Activated CD4-positive, alpha-beta T cell treated with anti-CD3 and anti-CD28 coated beads, Interleukin-2, amount 10 ng/mL, durations not matched to agents 7 days and 5 days (primary cell): ENCODE measurements at places on chromosomes 2 and 18. TPM values are rescaled to one million over a fixed set of nuclear protein-coding genes. Genes with fewer than 3 reads are reported as not detected.

The LYG1 gene
- total RNA-seq: 1.6 TPM

DNA sequence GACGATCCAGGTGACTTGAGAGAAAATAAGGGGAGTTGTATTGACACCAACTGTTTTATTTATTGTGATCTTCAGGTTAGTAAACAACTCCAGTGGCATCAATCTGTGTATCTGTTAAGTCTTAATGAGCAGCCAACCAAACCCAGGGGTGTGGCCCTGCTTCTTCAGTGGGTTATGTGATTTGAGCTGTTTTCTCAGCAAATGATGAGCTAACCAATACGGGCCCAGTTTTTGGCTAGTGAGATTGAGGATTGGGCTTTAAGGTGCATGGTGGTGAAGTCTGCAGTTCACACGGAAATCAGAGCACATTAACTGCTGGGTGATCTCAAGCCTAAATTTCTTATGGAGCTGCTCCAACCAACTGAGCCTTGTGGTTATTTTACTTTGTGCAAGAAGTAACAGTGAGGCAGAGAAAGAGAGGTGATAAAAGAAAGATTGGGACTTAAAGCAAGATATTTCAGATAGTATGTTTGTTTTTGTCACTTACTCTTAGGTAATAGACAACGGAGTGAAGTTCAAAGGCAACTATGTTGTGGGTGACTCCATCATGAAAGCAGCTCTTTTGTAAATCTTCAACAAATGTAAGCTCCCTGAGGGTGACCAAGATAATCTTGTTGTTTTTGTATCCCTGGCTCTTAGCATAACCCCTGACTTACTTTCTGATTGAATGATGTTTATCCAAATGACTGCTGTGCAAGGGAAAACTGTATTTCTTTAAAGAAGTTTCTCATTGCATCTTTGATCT is 2.4 kb downstream of the MTCL1 start:
- no peak overlapping the region for H3K4me3 ChIP-seq
- DNase-seq: no peak
- peaks cover 53% of the 10 kb centered on the region for H3K27me3 ChIP-seq
- no peak overlapping the region for H3K27ac ChIP-seq

GRCh38 chr18:60196836-60197606 is 175.6 kb downstream of the MC4R start:
- H3K27ac ChIP-seq: no peak overlapping the region
- no peaks in the 10 kb centered on the region for H3K36me3 ChIP-seq
- DNase-seq: no peak
- peaks cover 4% of the 10 kb centered on the region for H3K27me3 ChIP-seq
- no peaks in the 10 kb centered on the region for H3K4me1 ChIP-seq

GRCh38 chr2:30177956-30178355 is 31.1 kb downstream of the YPEL5 start:
- no peak for DNase-seq
- H3K4me3 ChIP-seq: no peak overlapping the region
- H3K4me1 ChIP-seq: peaks cover 2% of the 10 kb centered on the region
- no peak overlapping the region for H3K27ac ChIP-seq

- H3K4me1 ChIP-seq: no peaks in the 10 kb centered on the region
- H3K4me3 ChIP-seq: no peak overlapping the region
- no peak for DNase-seq
- H3K27ac ChIP-seq: no peak overlapping the region
- no peaks in the 10 kb centered on the region for H3K27me3 ChIP-seq
Observed at GRCh38 chr18:78743078-78743477, 236.5 kb upstream of the SALL3 start.
